CD4-positive, alpha-beta T cell treated with Interleukin-12 subunit alpha and Interleukin-12 subunit beta, for 1 hour (primary cell): ENCODE measurements at places on chromosomes 12 and 14.

DNA sequence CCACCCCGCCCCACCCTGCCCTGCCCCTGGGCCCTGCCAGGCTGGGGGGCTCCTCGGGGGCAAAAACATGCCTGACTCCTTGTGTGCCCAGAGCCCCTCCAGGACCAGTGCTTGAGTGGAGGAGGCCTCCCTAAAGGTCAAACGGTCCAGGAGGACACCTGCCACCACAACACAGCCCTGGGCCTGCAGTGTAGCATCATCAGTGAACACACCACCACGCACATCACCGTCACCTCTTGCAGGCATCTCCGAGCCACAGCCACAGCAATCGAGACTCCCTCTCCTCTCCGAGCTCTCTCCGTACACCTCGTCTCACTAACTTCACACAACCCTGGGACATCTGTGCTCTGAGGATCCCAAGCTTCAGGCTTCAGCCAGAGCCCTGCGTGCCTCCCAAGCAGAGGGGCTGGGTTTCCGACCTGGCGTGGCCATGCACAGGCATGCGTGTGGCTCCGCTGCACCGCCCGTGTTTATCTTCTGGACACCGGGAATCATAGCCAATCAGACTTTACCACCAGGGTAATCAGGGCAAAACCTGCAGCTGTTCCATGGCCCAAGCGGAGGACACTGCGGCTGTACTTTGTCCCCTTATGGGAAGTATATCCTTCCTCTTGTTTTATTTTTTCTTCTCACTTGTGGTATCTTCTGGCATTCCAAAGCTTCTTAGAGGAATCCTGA, 6.2 kb upstream of the DIO3 start:
- DNase-seq, result no peak

DNA sequence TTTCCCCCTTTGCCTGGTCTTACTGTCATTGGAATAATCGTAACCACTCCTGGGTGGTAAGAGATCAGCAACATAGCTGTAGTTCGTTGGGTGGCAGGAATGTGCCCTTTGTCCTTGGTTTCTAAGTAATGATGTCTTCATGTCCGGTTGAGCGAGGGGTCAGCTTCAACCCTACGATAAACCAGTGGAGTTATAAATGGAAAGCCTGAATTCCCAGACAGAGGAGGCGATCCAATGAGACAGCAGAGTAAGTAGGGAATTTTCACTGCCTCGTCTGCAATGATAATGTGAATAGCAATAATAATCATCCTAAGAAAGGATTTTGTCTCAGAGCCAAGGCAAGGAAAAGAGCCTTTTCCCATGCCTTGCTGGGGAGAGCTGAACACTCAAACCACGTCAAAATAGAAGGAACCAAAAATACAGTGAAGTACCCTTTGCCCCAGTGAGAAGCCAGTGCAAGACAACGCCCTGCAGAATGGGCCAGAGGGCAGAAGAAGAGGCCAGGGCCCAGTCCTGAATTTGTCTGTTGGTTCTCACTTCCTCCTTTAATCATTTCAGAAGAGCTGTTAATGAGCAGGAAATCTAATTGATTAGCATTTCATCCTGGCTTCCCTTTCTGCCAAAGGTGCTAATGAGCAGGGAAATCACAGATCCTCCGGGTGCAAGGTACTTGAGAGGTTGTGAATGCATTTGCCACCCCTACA, 330.7 kb downstream of the CACNA1C start:
- no peak for DNase-seq

DNA sequence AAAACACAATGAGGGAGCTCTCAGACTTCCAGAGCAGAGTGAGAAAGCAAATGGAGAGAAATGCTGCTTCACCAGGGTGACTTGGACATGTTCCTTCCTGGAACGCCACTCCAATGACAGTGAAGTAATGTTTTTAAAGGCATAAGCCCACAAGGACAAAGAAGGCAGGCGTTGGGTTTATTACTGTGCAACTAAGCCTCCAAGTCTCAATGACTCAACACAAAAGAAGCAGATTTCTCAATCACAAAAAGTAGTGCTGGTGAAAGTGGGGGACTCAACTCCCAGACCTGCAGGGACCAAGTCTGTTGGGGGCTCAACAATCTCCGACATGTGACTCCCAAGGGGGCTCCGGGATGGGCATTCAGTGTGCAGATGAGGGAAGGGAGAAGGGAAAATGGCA, 505.2 kb downstream of the BCL11B start:
- no peak for DNase-seq

DNA sequence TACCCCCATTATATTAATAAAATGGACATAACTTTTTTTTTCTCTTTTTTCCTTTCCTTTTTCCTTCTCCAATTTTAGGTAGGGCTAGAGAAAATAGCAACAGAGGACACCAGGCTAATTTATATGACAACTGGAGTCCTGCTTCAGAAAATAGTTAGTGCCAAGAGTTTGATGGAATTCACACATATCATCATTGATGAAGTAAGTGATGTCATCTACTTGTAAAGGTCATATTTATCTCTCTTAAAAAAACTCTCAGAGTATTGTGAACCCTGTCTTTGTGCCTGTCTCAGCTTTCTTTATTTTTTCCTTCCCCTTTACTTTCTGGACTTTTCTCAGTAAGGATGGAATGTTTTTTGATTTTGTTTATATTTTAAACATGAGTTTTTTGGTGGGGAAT, 24.3 kb upstream of the RD3L start:
- DNase-seq, result no peak

- no peak for DNase-seq
Observed at GRCh38 chr14:68873376-68873775, 80.5 kb upstream of the ZFP36L1 start.

DNA sequence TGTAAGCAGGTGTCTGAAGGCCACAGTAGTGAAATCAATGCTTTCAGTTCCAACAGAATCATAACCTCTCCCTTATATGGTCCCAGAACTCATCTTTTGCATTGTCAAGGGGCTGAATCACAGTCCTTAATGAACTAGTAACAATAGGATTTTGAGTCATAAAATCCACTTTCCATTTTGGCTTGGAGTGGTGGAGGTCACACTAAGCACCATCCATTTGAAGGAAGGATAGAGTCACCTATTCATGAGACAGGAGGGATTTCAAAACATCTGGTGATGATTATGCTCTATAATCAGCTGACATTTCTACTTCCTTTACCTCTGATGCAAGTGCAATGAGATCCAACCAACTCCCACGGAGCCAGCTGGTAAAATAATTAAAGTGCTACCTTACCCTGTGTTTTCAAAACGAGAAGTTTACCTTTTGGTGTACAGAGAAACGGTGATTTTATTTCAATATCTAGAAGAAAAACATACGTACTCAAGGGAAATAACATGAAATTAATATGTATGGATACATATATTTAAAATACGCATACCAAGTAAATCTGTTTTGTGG, 59.1 kb downstream of the TMEM132D start:
- DNase-seq, result no peak

DNA sequence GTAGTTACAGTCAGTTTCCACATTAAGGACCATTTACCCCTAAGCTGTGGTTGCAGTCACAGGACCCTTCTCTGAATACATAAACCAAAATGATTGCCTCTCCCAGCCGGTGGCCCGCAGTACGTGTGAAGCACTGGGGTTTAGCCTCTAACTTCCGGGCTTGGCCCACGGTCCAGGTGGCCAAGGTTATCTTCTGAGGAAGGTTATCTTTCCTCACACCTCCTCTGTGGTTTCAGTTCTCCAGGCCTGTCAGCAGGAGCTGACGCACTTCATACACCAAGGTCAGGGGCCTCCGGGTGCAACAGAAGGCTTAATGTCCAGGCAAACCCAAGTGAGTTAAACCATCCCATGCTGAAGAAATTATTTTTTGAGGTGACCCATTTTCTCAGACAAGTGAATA, 291.0 kb upstream of the FKBP4 start:
- DNase-seq, result no peak

- no peak for DNase-seq
Observed at GRCh38 chr12:106369624-106370346, 12.2 kb downstream of the POLR3B start.

- no peak for DNase-seq
Observed at GRCh38 chr12:41908206-41908605, 236.5 kb downstream of the GXYLT1 start.

- DNase-seq, result no peak
Observed at GRCh38 chr12:3045989-3046388, 31.2 kb upstream of the TSPAN9 start.

GRCh38 chr12:6867413-6868210, at the start of gene TPI1:
TPI1 (plus strand) TSS chr12:6867531; CDS start chr12:6867567, 36 bp downstream.
- DNase-seq, result peak; percentile 89

GRCh38 chr14:61104358-61104757, 123.3 kb downstream of the SLC38A6 start:
- no peak for DNase-seq

- no peak for DNase-seq
Observed at GRCh38 chr14:79379266-79379665, 832.0 kb downstream of the DIO2 start.

DNA sequence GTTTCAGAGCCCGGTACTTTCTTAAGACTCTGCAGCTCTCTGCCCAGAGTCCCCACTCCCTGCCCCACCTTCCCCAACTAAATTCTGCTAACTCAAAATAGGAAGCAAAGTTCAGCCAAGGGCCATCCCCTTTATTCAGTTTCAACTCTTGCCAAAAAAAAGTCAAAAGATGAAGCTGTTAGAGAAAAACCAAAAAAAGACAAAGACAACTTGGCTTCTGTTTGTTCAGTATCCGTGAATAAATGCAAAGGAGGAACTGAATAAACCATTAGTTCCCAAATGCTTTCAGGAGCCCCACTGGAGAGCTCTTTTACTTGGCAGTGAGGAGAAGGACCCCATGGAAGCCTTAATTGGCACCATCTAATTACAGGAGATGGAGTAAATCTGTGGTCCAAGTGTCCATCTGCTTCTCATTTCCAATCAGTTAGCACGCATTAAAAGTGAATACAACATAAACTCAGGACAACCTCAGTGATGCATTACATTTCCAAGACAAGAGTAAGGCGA, 155.4 kb upstream of the GZMB start:
- DNase-seq, result no peak

GRCh38 chr14:53824061-53824460, 132.6 kb downstream of the BMP4 start:
- DNase-seq, result no peak
